ENCODE measurements at places on chromosomes 5 and 9.

- no peak for DNase-seq
Measured at GRCh38 chr9:121883281-121884056, 209.6 kb downstream of the TTLL11 start.

DNA sequence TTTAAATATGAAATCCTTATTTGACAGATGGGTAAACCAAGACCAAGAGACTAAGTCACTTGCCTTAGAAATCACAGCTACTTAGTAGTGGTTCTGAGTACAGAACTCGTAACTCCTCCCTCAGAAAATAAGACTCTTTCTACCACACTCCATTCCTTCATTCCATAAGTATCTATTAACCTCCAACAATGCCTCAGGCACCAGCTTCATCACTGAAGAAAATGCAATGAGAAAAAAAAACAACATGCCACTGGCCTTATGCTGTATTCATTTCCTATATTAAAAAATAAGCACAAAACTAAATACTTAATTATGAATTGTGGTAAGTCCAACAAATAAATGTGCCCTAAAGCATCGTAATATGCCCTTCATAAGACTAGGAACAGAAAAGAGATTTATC is 13.5 kb upstream of the FREM1 start:
- DNase-seq: no peak

DNA sequence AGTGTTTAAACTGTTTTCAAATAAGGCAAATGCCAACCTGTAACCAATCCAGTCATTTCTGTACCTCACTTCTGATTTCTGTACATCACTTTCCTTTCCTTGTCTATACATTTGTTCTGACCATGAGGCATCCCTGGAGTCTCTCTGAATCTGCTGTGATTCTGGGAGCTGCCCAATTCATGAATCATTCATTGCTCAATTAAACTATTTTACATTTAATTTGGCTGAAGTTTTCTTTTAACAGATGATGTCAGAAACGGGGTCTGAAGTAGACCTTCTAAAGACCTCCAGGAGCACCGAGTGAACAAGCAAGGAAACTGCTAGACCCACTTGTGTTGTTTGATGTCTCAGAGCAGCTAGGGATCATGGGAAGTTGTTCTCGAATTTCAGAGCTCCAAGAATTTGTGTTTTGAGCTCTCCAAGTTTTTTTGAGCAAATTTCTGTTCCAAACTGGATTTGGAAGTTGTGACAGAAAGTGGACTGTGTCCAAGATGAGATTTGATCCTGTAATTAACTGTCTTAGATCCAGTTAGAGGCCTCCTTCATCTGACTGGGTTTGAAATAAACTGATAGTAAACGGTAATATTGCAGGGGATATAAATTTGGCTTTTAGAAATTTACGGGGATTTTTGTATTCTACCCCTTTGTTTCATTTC is 490.8 kb upstream of the ST8SIA4 start:
- no peak for DNase-seq

DNA sequence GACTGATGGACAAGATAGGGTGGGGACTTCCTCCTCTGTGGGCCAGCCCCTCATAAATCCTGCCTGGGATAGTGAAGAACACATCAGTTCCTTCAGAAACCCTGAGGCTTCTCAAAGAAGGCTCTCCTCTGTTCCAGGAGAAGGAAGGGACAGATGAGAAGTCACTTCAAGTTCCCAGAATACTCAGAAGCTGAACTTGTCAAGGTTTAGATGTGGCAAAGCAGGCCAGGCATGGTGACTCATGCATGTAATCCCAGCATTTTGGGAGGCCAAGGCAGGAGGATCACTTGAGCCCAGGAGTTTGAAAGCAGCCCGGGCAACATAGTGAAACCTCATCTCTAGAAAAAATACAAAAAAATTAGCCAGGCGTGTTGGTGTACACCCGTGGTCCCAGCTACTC is 38.5 kb downstream of the STOM start:
- no peak for DNase-seq

DNA sequence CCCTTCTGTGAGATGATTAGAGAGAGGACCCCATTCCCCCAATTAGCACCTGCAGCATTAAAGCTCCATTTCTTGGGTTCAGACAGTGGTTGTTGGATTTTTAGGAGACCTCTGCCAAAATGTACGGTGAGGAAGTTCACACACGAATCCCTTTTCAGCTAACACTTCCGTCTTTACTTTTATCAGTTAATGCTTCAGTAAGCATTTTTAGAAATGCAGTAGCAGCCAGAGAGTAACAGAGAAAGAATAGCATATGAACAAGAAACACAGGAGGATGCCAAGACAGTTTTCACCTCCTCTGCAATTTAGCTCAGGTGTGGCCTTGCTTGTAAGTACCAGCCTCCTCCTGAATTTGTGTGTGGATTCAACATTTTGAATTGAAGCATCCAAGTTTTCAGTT is 312.9 kb downstream of the ISL1 start:
- DNase-seq: no peak

GRCh38 chr9:85994191-85994590 is 53.2 kb downstream of the NAA35 start:
- DNase-seq: no peak

DNA sequence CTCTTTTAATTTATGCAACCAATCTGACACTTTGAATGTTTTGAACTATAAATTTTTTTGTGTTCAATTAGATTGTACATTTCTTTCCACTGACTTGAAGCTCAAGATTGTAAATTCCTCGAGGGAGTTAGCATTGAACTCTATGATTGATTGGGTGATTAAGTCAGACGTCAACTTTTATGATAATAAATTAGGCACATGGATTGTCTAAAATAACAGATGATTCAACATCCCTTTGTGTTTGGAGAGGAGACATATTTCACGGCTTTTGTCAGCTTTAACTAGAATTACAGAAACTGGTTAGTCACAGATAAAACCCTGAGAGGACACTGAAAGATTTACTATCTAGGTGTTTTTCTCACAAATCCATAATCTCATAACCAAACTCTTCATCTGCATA is 32.7 kb upstream of the TXNDC8 start:
- DNase-seq: no peak

DNA sequence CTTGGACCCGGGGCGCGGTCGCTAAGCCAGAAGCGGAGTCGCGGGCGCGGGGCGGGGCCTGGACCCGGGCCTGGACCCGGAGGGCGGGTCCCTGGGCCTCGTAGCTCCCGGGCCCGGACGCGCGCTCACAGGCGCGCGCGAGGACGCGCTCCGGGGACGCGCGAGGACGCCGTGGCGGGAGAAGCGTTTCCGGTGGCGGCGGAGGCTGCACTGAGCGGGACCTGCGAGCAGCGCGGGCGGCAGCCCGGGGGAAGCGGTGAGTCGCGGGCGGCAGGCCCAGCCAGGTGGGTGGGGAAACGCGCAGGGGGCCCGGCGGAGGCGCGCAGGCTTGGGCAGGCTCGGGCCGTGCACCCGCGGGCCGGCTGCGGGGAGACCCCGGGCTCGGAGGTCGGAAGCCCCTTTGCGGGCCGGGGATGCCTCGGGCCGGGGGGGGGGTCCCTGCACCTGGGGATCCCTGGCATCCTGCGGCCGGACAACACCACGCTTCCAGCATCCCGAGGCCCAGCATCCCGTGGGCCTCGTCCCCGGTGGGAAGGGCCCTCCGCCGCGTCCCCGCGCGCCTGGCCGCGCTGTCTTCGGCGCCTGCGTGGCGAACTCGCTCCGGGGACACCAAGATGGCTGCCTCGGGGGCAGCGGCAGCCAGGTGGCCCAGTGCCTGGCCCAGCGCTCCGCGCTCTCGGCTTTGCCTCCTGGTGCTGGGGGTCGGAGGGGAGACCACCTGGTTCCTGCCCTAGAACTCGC is at the start of gene SFXN1:
Gene SFXN1 (plus strand): TSS at position 177 of the 741 bp plus-strand sequence. CDS start 13,544 bp downstream, outside the sequence.
- DNase-seq: peak; percentile 20

DNA sequence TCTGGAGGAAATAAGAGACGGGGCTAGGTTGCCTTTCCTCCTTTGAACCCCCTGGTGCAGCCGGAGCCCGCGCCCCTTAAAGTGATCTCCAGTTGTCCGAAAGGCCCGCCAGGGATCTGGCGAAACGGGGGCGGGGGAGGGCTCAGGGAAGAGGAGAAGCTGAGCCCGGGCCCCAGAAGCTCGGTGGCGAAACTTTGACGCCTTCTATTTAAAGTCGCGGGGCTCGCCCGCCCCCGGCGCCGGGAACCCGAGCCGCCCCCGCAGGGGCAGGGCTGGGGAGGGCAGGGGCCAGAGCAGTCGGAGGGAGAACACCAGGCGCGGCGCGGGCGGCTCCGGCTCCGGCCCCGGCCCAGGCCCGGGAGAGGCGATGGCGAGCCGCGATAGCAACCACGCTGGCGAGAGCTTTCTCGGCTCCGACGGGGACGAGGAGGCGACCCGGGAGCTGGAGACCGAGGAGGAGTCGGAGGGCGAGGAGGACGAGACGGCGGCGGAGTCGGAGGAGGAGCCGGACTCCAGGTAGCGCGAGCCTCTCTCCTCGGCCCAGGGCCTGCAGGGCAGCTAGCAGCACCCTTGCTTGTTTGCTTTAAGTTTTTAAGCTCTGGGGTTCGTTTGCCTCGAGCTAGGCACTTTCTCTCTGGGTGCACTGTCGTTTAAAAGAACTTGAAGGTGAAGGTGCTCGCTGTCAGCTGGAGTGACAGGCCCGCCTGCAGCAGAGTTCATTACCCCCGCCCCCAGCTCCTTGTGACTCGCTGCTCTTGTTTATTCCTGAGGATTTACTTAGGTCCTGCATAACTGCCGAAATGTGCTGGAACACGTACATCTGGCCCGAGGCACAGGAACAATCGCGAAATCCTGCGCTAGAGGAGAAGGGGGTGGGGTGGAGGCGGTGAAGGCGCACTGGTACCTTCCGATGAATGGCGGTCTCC is at the start of gene CMYA5:
Gene CMYA5 (plus strand): TSS at position 296 of the 926 bp plus-strand sequence. CDS start 72 bp downstream, at position 368.
- no peak for DNase-seq

DNA sequence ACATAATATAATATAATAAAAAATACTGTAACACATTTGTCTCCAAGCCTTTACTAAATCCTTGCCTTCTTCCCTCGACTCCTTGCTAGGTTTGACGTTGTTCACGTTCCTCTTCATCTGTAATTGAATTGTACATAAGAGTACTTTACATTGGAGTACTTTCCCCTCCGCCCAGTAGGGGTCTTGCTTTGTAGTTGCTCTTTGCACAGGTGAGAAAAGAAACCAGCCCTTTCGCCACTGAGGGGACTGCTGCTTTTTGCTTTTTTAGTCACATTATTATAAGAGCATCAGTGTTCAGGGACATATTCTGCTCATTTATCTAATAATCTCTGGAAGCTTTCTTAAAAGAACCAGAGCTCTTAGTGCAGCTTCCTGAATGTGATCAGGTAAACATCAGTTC is 115.0 kb downstream of the CETN3 start:
- DNase-seq: no peak

- no peak for DNase-seq
Measured at GRCh38 chr9:136441191-136441680, 1.6 kb upstream of the INPP5E start.

DNA sequence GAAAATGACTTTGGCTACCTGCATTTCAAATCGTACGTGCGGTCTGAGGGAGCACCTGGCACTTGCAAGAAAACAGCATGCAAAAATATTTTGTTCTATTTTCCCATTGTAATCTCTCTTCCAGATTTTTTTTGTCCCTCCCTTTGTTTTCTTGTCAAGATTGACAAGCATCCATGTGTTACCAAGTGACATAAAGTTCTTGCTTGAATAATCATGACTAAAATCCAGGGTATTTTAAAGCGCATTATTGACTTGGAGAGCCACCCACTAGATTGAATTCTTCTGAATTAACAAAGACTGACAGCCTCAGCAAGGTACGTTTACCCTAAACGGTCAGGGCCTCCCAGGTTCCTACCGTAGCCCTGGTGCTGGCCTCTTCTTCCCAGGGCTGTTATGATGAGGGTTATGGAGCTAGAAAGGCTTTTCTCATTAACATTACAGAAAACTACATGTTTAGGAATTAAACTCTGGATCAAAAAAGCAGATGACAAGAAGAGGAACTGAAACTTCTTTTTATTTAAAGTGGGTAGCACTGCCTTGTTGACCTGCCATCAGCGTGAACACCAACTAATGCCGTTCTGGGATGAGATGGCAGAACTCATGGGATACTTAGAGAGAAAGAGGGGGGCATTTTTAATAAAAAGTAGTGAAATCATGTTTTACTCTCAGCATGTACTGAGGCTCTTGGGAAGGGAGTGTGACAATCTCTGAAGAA is 297.0 kb downstream of the EFNA5 start:
- DNase-seq: no peak

GRCh38 chr5:131279204-131279603 is 15.4 kb downstream of the CDC42SE2 start:
- no peak for DNase-seq

GRCh38 chr9:87886210-87886932 is 3.7 kb downstream of the SPATA31E1 start:
- no peak for DNase-seq

DNA sequence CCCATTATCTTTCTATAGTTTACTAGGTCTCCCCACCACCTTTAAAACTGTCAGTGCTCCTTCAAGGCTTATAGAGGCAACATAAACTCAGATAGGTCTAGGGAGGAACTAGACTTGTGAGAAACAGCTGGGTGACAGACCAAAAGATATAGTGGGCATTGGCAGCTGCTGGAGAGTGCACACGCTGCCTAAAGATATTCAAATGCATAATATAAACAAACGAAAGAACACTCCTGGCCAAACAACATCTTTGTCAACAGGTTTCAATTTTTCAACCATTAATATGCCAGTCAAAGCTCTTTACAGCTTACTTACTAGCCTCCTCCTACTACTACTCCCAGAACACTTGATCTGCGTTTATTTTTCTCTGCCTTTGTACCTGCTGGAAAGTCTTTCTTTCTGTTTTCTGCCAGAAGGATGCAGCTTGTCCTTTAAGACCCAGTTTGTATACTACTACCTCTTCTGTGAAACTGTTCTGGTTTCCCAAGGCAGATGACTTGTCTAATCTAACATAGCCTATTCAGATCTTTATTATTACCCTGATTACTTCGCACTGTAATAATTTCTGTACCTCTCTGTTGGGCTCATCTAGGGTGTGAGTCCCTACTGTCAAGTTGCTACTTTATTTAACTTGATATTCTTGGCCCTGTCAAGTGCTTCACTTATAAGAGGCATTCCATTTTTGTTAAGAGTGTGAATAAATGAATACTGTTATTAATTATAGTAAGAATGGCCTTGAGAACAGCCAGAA is 14.3 kb downstream of the KDM3B start:
- no peak for DNase-seq

GRCh38 chr9:115232181-115232774 is 114.3 kb upstream of the TNC start:
- DNase-seq: no peak
